Vagina (tissue), 2 donors: ENCODE measurements at places on chromosomes 3 and 15.

DNA sequence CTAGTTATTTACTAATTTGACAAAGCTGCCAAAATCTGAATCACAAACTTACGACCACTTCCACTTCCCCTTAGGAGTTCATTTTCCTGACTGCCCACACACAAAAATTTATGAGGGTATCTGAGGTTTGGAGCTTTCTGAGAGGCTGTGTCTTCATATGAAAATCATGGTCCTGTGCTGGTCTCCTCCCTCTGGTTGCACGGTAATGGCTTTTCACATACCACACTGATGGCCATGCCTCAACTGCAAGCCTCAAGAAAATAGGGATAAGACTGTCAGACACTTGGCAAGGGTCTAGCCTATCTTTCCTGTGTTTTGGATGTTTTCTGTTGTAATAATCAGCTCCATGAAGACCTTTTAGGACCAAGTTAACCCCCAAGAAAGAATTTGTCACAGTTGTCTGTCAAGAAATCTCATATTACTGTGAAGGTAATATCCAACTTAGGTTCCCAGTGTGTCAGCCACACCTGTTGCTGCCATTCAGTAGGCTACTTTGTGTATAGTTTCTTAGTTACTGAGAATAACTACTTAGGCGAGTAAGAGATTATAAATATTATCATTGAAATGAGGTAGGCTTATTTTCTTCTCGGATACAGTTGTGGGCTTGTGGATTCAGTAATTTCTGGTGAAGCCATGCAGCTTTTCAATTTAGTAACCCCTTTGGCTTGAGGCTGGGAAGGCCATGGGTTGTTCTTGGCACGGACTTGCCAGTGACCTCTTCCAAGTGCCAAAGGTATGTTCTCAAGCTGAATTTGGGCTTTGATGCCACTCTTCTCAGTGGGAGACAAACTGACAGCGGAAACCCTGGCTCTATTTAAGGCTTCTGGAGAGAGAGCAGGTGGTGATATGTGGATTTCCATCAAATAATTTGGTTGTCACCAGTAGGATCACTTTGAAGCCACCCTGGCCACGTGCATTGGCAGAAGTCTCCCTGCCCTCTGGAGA is 101.1 kb downstream of the RYR3 start:
- H3K4me1 ChIP-seq, result no peaks in the 10 kb centered on the region
- H3K4me3 ChIP-seq, result no peak overlapping the region
- no peak for DNase-seq
- H3K36me3 ChIP-seq, result no peaks in the 10 kb centered on the region

DNA sequence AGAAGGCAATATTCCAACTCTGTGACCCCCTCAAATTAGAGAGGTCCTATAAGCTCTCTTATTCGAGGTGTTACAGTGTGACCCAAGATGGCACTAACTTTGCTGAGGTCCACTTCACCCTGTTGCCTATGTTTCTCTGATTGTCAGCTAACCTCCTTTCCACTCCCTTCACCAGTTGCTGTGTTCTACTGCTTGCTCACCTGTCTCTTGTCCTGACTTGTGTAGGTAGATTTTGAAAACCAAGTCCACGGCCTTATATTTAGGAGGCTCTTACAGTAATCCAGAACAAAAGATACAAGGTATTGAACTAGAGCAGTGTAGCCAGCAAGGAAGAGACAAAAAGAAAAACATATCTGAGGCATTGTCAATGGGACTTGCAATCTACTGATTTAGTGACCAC is 20.1 kb upstream of the GSK3B start:
- no peaks in the 10 kb centered on the region for H3K4me1 ChIP-seq
- DNase-seq, result no peak
- no peak overlapping the region for H3K27ac ChIP-seq
- no peak overlapping the region for H3K4me3 ChIP-seq

- no peak for DNase-seq
- peaks cover 61% of the 10 kb centered on the region for H3K4me1 ChIP-seq
- no peak overlapping the region for H3K27ac ChIP-seq
- no peaks in the 10 kb centered on the region for H3K36me3 ChIP-seq
- H3K4me3 ChIP-seq, result no peak overlapping the region
- H3K27me3 ChIP-seq, result no peaks in the 10 kb centered on the region
Measured at GRCh38 chr3:45611628-45612081, 17.1 kb downstream of the LIMD1 start.

- H3K27ac ChIP-seq, result no peak overlapping the region
- no peaks in the 10 kb centered on the region for H3K27me3 ChIP-seq
- no peak overlapping the region for H3K4me3 ChIP-seq
- no peaks in the 10 kb centered on the region for H3K36me3 ChIP-seq
- DNase-seq, result no peak
- no peaks in the 10 kb centered on the region for H3K4me1 ChIP-seq
Measured at GRCh38 chr3:167749209-167749608, 13.7 kb downstream of the SERPINI1 start.

- no peak overlapping the region for H3K27ac ChIP-seq
- no peak overlapping the region for H3K4me3 ChIP-seq
- no peaks in the 10 kb centered on the region for H3K27me3 ChIP-seq
Measured at GRCh38 chr15:68075764-68076385, 21.8 kb downstream of the PIAS1 start.

DNA sequence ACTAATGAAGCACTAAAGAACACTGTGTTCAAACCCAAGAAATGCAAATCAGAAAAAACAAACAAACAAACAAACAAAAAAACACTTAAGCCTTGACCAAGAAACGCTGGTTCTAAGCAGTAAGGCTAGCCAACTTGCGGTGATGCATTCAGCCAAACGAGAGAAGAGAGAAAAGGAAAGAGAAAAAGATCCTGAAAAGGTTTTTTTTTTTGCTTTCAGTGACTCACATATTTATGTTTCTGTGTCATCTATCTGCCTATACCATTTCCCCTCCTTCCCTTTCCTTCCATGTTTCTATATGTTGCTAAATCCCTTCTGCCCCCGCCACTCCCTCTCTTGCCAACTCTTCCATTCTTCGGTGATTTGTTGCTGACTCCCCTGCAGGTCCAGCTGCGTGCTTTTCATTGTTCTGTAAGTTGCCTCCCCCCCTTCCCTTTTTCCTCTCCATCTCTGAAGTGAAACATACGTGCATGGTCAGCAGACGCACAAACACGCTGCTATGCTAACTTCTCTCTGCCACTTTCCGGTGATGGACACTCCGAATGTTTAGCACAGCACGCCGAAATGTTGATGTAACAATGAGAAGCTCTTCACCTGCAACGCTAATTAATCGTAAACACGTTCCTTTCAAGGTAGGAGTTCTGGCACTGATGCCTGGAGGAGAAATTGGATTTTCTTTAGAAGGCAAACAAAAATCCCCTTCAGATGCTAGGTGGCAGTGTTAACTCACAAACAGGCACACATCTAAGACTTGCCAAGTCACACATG is 154.4 kb downstream of the TUSC7 start:
- peaks cover 8% of the 10 kb centered on the region for H3K4me1 ChIP-seq
- no peak for DNase-seq
- H3K27ac ChIP-seq, result no peak overlapping the region
- H3K27me3 ChIP-seq, result no peaks in the 10 kb centered on the region
- H3K4me3 ChIP-seq, result peak overlapping the region; percentile 43

GRCh38 chr15:65856821-65857455 is 12.4 kb upstream of the RAB11A start:
- H3K36me3 ChIP-seq, result no peaks in the 10 kb centered on the region
- H3K4me3 ChIP-seq, result no peak overlapping the region
